ENCODE measurements at places on chromosomes 1 and 21.

GRCh38 chr1:26029864-26030481 lies 8.4 kb downstream of the EXTL1 start:
- DNase-seq = no peak

DNA sequence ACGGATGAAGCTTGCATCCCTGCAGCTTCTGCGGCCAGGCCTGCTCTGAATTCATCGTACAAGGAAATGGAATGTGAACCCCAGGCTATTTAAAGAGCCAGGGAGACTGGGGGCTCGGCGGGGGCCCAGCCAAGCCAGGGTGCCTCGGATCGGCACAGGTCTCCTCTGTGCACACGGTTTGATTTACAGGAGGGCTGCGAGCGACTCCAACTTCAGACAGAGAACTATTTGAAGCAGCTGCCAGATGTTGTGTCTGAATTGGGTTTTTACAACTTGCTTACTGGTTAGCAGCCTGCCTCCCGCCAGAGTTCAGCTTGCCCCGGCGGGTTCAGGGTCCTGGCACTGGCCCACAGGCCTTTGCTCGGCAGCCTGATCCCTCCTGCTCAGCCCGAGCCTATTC lies 83.2 kb downstream of the SPSB1 start:
- DNase-seq = no peak

- no peak for DNase-seq
Measured at GRCh38 chr1:14697353-14697752, 98.9 kb downstream of the KAZN start.

- no peak for DNase-seq
Measured at GRCh38 chr1:18320051-18320450, 160.7 kb upstream of the KLHDC7A start.

GRCh38 chr1:86933562-86934377 lies 19.3 kb downstream of the HS2ST1 start:
- no peak for DNase-seq

GRCh38 chr1:72322910-72323309 lies 40.6 kb upstream of the NEGR1 start:
- no peak for DNase-seq

DNA sequence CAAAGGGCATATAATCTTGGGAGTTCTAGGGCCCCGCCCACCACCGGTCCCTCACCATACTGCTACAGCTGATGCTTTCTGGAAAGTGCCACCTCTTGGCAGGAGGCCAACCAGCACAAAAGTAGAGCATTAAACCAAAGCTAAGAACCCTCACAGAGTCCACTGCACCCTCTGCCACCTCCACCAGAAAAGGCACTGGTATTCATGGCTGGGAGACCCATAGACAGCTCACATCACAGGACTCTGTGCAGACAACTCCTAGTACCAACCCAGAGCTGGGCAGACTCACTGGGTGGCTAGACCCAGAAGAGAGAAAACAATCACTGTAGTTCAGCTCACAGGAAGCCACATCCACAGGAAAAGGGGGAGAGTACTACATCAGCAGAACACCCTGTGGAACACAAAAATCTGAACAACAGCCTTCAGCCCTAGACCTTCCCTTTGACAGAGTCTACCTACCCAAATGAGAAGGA lies 10.8 kb downstream of the THEM4 start:
- DNase-seq = no peak

GRCh38 chr1:16969057-16969611 lies 11.3 kb downstream of the MFAP2 start:
- no peak for DNase-seq

GRCh38 chr1:235019471-235019870 lies 109.2 kb downstream of the TOMM20 start:
- DNase-seq = no peak

DNA sequence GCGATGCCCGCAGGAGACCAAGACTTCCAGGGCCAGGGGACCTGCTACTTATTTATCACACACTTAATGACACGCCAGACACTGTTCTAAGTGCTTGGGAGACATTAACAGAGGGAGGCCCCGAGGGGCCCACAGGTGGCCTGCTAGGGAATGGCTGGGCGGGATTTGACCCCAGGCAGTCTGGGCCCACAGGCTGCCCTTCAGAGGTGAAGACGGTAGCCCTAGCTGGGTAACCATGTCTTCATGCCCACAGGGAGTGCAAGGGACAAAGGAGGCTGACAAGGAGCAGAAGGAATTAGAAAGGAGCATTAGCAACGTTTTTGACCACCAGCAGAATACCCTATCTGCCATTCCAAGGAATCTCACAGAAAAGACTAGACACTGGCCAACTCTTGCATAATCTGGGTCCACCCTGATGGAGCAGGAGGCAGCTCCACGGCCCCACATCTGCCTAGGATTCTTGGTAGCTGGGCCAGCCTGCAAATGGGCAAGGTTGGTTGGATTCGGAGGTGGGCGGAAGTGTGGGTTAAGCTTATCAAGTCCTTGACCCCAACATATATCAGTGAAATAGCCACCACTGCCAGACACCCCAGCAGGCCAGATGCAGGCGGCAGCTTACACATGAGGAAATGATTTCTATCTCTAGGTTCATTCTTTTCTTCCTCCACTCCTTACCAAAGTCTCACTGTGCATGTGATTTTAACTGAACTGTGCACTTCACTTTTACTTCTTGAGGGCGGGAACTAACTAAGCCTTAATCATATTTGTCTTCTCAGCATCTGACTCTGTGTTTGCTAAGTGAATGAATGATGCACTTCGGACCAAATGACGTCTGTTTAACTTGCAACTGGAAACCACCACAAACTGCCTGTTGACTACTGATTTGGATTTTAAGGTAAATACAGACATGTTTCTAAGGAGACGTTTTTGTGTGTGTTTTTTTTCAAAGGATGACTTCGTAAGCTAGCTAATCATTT lies 3.4 kb upstream of the ETS2 start:
- DNase-seq = no peak

- no peak for DNase-seq
Measured at GRCh38 chr21:37026499-37026898, 20.0 kb downstream of the RIPPLY3 start.

GRCh38 chr21:39011911-39012310 lies 171.3 kb downstream of the PSMG1 start:
- no peak for DNase-seq

DNA sequence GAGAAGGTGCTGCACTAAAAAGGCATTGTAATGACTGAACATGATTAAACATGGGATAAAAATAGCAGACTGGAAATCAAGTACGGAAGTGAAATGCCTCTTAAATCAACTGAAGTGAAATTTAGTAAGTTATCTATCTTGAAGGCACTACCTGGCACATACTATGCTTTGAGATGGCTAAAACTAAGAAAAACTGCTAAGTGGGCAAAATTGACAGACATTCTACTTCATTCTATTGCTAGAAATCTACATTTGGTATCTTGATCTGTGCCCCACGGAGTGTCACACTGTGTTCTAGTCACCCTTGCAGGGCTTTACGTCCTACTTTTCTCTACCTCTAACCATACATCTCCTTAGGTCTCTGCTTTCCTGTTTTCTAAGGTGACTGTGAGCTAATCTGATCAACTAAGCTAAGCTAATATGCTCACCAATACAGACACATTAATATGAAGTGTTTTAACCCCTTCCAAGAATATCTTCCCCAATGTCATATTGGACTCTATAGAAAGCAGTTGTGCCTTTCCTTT lies 4.1 kb downstream of the PDC start:
- DNase-seq = no peak

- DNase-seq = no peak
Measured at GRCh38 chr21:43355925-43356289, 71.0 kb downstream of the SIK1 start.

- DNase-seq = no peak
Measured at GRCh38 chr1:42153624-42154023, 414 bp downstream of the GUCA2B start.

GRCh38 chr1:211548321-211549091 lies 30.5 kb downstream of the SLC30A1 start:
- no peak for DNase-seq

- no peak for DNase-seq
Measured at GRCh38 chr1:183597656-183598347, 7.5 kb upstream of the NCF2 start.
